ENCODE measurements at places on chromosomes 4 and X. TPM values are rescaled to one million over a fixed set of nuclear protein-coding genes. Genes with fewer than 3 reads are reported as not detected.
A peak's percentile ranks its signal among the peaks of the same experiment; 100 is the strongest.

GRCh38 chr4:110172972-110173371 is 25.4 kb downstream of the ELOVL6 start:
- no peak for DNase-seq

DNA sequence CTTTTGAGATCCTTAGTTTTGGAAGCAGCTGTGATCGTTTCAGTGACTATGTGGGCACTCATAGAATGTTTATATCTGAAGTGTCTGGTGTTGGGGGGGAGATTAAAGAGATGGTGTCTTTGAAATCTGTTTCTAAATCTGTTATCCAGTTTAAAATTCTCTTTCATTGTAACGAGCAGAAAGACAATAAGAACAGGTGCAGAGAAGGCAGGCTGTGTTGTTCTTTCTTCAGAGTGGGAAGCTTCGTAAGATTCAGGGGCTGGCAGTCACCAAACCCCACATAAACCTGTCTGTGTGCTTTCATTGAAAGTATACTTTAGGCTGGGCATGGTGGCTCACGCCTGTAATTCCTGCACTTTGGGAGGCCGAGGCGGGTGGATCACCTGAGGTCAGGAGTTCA is 16.3 kb upstream of the DHRSX start:
- no peak for DNase-seq

GRCh38 chrX:44651358-44651757 is 108.7 kb upstream of the FUNDC1 start:
- no peak for DNase-seq

DNA sequence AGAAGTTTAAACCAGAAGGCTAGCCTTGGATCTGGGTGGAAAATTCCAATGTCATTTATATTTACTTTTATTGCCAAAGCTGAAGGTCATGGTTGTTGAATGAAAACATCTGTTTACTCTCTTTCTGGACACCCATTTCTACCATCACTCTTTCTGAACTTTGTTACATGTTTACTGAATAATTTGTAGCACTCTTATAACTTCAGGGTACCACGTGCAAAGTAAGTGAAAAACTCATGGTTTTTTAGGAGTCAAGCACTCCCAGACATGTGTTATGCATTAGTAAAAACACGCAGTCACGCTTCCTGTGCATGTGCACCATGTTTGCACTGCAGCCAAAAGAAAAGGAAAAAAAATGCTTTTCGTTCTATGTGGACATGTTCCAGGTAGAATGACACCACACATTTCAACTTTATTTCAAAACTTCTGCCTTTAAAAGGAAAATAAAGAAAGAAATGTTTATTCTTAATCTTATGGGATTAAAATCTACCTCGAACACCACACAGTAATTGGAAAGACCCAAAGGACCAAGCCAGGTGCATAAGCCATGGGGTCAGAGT is 31.4 kb upstream of the ADH1C start:
- peak; percentile 82 for DNase-seq

- DNase-seq, result no peak
These were observed 33.5 kb downstream of the MAPK10 start for GRCh38 chr4:86326400-86326799.

- no peak for DNase-seq
These were observed 725.0 kb downstream of the CCSER1 start for GRCh38 chr4:90852237-90852636.

DNA sequence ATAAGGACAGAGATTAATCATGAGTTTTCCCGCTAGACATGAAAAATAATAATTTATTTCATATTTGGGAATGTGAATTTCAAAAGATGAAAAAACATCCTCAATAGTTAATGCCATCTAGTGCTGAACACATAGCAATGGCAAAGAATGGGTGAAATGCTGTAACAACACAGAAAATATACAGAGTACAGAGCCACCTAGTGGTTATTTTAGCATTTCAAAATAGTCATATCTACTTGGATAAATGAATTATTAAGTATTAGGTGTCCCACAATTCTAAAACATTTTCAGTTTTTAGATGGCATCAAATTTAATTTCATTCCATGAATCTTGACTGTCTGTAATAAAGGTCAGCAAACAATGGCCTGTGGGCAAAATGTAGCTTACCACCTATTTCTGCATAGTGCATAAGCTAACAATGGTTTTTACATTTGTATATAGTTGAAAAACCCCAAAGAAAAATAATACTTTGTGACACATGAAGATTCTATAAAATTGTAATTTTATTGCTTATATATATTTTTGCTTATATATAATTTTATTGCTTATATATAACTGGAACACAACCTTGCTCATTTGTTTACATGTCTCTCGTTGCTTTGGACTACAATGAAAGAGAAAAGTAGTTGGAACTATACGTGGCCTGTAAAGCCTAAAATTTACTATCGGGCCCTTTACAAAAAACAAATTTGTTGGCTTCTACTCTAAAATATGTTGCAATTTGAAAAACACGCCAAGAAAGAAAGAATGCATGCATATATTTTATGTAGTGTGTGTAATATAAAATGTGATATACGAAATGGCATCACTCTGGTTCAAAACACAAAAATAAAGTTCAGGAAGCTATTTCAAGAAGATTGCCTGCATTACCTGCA is 99.1 kb upstream of the FAM47C start:
- peak; percentile 47 for DNase-seq

DNA sequence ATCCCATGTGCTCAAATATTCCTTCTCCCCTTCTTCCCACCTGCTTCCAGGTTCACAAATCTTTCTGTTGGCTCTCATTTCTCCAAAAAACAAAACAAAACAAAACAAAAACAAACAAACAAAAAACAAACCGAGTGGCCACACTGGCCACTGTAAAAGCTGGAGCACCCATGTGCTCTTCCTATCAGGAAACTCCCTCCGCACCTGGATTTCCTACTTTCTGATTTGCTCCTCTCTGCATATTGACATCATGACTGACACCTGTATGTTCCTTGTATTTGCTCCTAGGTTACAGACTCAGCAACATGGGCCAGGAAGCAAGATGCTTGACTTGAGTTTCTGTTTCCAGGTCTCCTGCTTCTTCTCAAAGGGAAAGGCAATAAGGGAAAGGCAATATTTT is 258.8 kb downstream of the GPC3 start:
- no peak for DNase-seq

- no peak for DNase-seq
These were observed 63.4 kb downstream of the DCUN1D4 start for GRCh38 chr4:51906167-51906958.

Gene FGFBP2
- 0.27 TPM for total RNA-seq

Gene MAGEC2
- 77.8 TPM for total RNA-seq

Gene RBMX2
- total RNA-seq, result 45.6 TPM

Gene GPR50
- not detected for total RNA-seq

Gene LPAR4
- not detected for total RNA-seq

Gene HSPA4L
- total RNA-seq, result 7.2 TPM

Gene RGN
- total RNA-seq, result not detected
